ENCODE measurements at places on chromosomes 6 and 20. TPM values are rescaled to one million over a fixed set of nuclear protein-coding genes. Genes with fewer than 3 reads are reported as not detected.

DNA sequence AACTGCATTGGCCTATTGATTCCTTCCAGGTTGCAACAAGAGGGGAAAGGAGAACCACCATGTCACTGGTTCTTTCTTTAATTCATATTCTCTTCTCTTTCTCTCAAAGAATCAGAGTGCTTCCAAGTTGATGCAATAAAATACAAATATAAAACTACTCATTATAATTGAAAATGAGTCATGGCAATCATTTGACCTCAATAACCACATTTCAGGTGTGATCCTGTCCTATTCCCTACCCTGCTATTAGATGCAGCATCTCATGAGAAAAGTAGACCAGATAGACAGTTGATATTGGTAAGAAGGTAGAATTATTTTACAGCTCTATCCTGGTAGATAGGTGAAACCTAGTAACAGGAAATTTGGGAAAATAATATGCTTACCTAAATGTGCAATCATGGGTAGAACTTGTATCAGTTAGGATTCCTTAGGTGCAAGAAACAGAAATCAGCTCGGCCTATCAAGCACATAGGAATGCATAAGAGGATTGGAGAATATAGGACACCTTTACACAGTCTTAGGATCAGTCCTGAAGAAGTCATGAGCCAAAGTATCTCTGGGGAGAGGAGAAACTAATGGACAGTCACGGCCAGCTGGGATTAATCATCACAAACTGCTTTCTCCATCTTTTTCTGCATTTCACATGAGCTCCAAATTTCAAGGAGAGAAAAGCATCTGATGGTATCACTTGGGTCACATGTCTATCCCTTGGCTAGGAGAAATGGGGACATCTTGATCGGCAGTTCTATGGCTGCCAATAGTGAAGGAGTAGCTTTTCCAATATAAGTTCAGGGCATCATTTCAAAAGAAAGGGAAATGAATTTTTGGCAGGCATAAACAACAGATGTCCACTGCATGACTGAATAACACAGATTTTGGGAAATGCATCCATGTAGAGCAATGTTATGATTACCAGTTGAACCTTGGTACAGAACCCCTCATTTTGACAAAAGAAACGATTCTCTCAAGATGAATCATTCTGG is 19.3 kb upstream of the RNF146 start:
- no peak for DNase-seq
- H3K4me3 ChIP-seq = no peak overlapping the region
- no peaks in the 10 kb centered on the region for H3K27me3 ChIP-seq
- no peaks in the 10 kb centered on the region for H3K4me1 ChIP-seq
- no peaks in the 10 kb centered on the region for H3K36me3 ChIP-seq

DNA sequence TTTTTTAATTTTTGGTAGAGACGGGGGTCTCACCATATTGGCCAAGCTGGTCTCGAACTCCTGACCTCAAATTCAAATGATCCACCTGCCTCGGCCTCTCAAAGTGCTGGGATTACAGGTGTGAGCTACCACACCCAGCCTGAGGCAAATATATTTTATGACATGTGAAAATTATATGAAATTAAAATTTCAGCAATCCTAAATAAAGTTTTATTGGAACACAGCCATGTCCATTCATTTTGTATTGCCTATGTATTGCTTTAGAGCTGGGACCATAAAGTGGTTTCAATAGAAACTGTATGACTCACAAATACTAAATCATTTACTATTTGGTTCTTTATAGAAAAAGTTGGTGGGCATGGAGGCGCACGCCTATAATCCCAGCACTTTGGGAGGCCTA is 32.0 kb upstream of the GCM1 start:
- H3K27ac ChIP-seq = no peak overlapping the region
- DNase-seq = no peak
- no peaks in the 10 kb centered on the region for H3K36me3 ChIP-seq
- H3K27me3 ChIP-seq = no peaks in the 10 kb centered on the region
- peaks cover 7% of the 10 kb centered on the region for H3K4me1 ChIP-seq
- H3K4me3 ChIP-seq = no peak overlapping the region

DNA sequence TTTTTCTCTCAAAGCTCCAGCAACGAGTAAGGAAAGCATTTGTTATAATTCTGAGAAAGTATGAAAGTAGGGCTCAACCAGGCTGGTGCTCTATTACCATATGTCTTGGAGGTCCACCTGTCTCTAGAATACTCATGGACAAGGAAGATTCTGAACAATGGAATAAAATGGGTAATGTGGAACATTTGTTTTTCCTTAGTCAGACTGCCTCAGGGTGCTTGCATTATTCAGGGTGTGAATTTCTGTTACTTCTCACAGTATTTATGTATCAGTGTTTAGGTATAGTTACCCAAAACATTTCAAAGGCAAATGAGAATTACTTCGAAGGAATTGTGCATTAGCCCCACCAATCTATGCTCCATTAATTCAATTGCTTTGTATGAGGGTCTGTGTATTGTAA is 586.2 kb upstream of the CITED2 start:
- H3K4me3 ChIP-seq = no peak overlapping the region
- no peaks in the 10 kb centered on the region for H3K36me3 ChIP-seq
- H3K27me3 ChIP-seq = no peaks in the 10 kb centered on the region

DNA sequence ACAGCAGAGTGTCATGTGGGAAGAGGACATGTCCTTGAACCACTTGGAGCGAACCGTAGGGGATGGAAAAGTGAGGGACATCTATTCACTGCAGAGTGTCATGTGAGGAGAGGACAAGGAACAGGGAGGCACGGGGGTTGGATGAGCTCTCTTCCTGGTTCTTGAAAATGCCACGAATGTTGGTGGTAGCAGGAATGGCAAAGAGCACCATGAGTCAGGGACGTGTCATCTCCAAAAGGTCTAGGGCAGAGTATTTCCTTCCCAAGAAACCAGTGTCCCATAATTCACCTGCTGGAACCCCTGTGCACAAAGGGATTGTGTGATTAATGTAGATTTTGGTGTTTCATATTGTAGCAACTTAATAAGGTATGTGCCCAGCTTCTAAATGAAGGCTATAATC is 136.8 kb downstream of the BFSP1 start:
- H3K4me1 ChIP-seq = no peaks in the 10 kb centered on the region
- H3K27ac ChIP-seq = no peak overlapping the region
- no peaks in the 10 kb centered on the region for H3K27me3 ChIP-seq
- no peaks in the 10 kb centered on the region for H3K36me3 ChIP-seq
- no peak for DNase-seq
- H3K4me3 ChIP-seq = no peak overlapping the region

DNA sequence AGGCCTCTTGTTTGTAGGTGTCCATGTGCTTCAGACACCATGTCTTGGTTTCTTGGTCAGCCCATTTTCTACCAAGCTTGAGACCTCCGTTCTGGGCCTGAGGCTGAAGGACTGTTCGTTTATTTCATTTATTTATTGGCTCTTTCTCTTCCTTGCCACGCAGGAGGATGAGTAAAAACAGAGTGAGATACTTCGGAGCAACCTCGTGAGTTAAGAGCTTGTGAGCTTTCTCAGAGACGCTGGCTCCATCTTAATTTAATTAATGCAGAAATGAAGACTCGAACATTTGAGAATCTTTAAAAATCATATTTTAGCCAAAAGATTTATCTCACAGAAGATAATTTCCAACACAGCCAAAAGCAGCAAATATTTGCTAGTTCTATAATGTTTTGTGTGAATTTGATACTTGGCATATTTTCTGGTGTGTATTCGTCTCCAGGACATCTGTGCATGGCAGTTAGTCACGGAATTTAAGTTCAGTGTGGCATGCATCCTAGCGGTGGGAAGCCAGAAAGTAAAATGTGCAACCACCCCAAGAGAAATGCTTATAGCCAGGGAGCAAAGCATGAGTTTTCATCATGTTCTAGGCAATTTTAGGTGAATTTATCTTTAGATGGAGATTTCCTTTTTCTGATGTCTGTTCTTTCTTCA is 76.0 kb downstream of the THBS2 start:
- H3K4me1 ChIP-seq = no peaks in the 10 kb centered on the region
- no peaks in the 10 kb centered on the region for H3K36me3 ChIP-seq
- H3K4me3 ChIP-seq = no peak overlapping the region
- DNase-seq = no peak
- no peak overlapping the region for H3K27ac ChIP-seq

GRCh38 chr6:124927806-124928205 is 34.4 kb upstream of the RNF217 start:
- no peaks in the 10 kb centered on the region for H3K4me1 ChIP-seq
- H3K27me3 ChIP-seq = no peaks in the 10 kb centered on the region
- no peak overlapping the region for H3K4me3 ChIP-seq

The LY6G6D gene
- not detected for total RNA-seq

The CBLN4 gene
- not detected for total RNA-seq
